ENCODE measurements at places on chromosomes 1 and 21.

- no peak for DNase-seq
Observed at GRCh38 chr1:193697776-193698175, 511.4 kb upstream of the B3GALT2 start.

- no peak for DNase-seq
Observed at GRCh38 chr1:110059133-110059863, 11.2 kb downstream of the ALX3 start.

DNA sequence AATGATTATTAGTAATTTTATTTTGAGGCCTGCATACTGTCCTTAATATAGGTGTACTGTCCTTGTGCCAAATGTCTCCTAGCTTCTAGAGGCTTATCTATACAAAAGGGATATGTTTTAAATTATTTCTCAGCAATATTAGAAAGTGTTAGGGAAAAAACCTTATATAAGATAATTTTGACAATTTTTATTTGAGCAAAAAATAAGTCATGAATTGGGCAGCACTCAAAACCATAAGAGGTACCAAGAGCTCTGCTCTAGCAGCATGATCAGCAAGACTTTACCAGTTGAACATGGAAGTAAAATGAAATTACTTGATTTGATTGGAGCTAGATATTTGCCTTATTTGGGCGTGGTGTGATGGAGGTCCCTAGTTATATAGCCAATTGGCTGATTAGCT is 157.1 kb downstream of the PTBP2 start:
- no peak for DNase-seq

DNA sequence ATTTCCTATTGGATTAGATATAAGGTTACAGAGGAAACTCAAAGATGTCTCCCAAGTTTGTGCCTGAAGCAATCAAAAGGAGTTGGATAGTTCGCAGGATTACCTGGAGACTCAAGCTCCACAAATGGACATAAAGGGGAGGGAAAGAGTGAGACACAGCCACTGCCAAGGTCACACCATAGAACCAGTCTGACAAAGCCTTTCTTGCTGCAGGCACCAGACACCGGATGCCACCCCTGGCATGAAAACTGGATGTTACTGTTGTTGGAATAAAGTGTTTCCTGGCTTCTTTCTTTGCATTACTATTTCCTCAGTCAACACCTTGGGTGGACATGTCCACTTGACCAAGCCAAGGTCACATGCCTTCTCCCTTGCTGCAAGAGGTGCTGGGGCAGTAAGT is 70.6 kb downstream of the SNRPE start:
- no peak for DNase-seq

DNA sequence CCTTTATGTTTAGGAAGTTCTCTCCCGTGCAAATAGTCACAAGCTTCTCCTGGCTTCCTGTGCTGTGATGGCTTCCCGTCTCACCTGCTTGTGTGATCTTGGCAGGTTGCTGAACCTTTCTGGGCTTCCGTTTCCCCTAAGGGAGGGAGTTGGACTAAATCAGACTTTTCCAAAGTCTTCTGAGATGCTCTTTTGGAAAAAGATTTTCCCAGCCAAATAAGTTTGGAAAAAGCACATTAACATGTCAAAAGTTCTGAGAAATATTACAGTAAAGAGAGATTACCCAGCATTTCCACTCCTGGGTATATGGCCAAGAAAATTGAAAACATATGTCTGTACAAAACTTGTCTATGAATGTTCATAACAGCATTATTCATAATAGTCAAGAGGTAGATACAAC is 36.0 kb upstream of the TENT5C start:
- DNase-seq: no peak

- DNase-seq: no peak
Observed at GRCh38 chr1:7623842-7624241, 147.3 kb upstream of the VAMP3 start.

DNA sequence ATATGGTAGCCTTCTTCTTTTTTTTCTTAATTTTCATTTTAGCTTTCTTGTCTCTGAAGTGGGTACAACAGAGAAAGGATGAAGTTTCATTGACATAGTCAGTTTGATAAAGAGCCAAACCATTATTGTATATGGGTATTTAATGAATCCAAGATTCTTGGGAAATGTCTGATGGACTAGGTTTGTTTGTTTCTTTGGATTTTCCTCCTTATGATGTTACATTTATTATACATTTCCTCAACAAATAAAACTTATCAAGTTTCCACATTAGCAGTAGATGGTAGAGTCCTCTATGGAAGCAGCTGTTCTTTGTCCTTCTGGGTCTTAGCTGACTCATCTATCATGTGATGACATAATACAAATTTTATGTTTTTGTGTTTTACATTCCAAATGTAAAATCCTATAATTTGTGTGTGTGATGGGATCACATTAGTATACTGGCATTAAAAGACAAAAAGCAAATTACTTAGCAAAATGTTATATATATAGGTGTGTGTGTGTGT is 6.0 kb downstream of the COL24A1 start:
- DNase-seq: no peak

- DNase-seq: no peak
Observed at GRCh38 chr1:160451119-160451858, 50.9 kb downstream of the VANGL2 start.

DNA sequence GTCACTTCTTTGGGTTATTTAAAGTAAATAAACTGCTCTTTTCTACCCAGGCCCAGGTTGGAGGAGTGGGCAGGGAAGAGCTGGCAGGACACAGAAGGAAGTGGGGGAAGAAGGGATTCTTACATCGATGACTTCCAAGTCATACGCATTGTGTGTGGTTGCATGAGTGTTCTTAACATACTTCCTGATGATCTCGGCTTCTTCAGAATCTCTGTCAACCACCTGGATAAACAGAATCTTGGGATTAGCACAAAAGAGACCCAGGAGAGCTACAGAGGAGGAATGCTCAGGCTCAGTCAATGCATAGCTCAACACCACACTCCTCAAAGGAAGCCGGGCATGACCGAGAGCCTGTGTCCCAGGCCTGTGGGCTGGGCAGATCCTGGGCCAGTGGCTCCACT is 42.1 kb downstream of the PARP1 start:
- no peak for DNase-seq

DNA sequence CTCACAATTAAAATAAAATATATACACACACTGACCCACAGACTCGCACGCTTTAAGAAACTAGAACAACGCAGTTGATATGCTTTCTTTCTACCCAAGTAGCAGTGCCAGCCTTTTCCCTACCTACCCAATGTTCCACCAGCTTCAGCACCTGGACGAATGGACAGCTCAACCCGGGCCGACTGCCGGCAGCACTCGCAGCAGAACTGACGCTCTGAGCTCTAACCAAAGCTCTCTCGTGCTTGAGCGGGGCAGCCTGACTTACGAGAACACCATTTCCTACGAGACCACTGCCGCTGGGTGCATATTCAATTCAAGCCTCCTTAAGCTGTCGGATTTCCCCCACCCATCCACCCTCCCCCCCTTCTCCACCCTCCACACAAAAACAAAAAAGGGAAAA is 127.4 kb upstream of the DPYD start:
- DNase-seq: peak; percentile 88

Data from progenitor cell of endocrine pancreas (in vitro differentiated cells).